ENCODE measurements at places on chromosomes 3 and 15. TPM values are rescaled to one million over a fixed set of nuclear protein-coding genes. Genes with fewer than 3 reads are reported as not detected.

CD96 gene
- total RNA-seq: 0.28 TPM

ARMC8 gene
- 84.3 TPM for total RNA-seq

RLBP1 gene
- total RNA-seq: 0.83 TPM

ZNF717 gene
- total RNA-seq: 26.1 TPM

SUCNR1 gene
- total RNA-seq: 2.6 TPM

GPR160 gene
- 7.2 TPM for total RNA-seq

CCDC191 gene
- total RNA-seq: 11.1 TPM

TMC3 gene
- total RNA-seq: 0.11 TPM

FOXL2 gene
- total RNA-seq: 0.30 TPM

SLC12A1 gene
- 1.9 TPM for total RNA-seq

SH2D7 gene
- not detected for total RNA-seq

ZNF385D gene
- total RNA-seq: 6.2 TPM

PLCL2 gene
- total RNA-seq: 57.5 TPM

CATSPER2 gene
- total RNA-seq: 5.1 TPM

NSMCE3 gene
- total RNA-seq: 12.0 TPM

DLL4 gene
- total RNA-seq: 5.8 TPM

PLSCR2 gene
- not detected for total RNA-seq

XCR1 gene
- total RNA-seq: not detected

OR5K2 gene
- not detected for total RNA-seq

TP63 gene
- total RNA-seq: 4.3 TPM

CAND2 gene
- total RNA-seq: 10.3 TPM

GOLGA6L10 gene
- total RNA-seq: 2.3 TPM

CPN2 gene
- total RNA-seq: not detected

DET1 gene
- 10.2 TPM for total RNA-seq

SLC24A5 gene
- 1.2 TPM for total RNA-seq

CSTA gene
- total RNA-seq: 0.44 TPM

POPDC2 gene
- total RNA-seq: 0.89 TPM

SCN11A gene
- total RNA-seq: 1.0 TPM

DAZL gene
- not detected for total RNA-seq

PLAAT1 gene
- 9.3 TPM for total RNA-seq

EIF4E3 gene
- total RNA-seq: 7.5 TPM

TMEM212 gene
- 0.40 TPM for total RNA-seq

GRM7 gene
- 37.0 TPM for total RNA-seq

TUSC7 gene
- total RNA-seq: not detected

EFCC1 gene
- total RNA-seq: 2.7 TPM

NRG4 gene
- total RNA-seq: 8.7 TPM

MST1R gene
- total RNA-seq: 0.79 TPM

CD200 gene
- total RNA-seq: 38.8 TPM

TRPM1 gene
- 0.10 TPM for total RNA-seq

UBE3A gene
- 91.0 TPM for total RNA-seq

ARHGEF26 gene
- total RNA-seq: 30.6 TPM

CYP19A1 gene
- total RNA-seq: 1.1 TPM

RTP1 gene
- 0.61 TPM for total RNA-seq

LRTM1 gene
- total RNA-seq: 0.17 TPM

AP3S2 gene
- 66.0 TPM for total RNA-seq

NAALADL2 gene
- total RNA-seq: 19.1 TPM

CPNE4 gene
- total RNA-seq: 12.9 TPM

LRRC3B gene
- 24.8 TPM for total RNA-seq

ASB14 gene
- total RNA-seq: 0.50 TPM

MKRN3 gene
- total RNA-seq: 15.6 TPM

LRRK1 gene
- 5.2 TPM for total RNA-seq

CDC25A gene
- total RNA-seq: 7.4 TPM

DPPA2 gene
- total RNA-seq: not detected

TNFAIP8L3 gene
- total RNA-seq: 8.2 TPM

All from spinal cord (tissue), 10 donors.